ENCODE measurements at places on chromosomes 5 and 9.

- no peak for DNase-seq
These were observed 2257.5 kb upstream of the C9orf72 start for GRCh38 chr9:29830821-29831220.

- peak; percentile 11 for DNase-seq
These were observed 60.6 kb upstream of the SAP30L start for GRCh38 chr5:154385236-154385512.

DNA sequence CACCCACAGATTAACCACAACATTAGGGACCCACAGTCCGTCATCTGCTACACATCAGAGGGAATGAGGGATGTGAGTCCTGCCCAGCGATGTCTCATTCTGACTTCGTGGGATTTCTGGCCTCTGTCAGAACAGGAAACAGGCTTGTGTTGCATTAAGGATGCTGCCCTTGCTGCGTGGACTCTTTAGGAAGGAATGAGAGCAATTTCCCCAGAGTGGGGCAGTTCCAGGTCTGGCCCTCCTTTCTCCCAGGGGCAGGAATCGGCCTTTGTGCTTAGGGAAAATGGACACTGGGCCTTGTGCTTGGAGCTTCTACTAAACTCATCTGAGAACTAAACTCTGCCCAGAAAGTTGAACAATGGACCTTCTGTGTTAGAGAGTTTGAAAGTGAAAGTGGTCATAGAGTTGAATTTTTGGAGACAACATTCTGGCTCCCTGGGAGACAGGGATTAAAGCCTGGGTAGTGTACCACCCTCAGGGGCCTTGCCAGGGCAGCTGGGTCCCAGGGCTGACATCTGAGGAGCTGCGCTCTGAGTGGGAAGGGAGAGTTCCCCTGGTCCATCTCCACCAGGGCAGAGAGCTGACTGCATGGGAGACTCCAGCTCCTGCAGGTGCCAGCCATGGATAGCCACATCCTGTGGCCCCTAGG lies 37.8 kb upstream of the S1PR3 start:
- DNase-seq = no peak

DNA sequence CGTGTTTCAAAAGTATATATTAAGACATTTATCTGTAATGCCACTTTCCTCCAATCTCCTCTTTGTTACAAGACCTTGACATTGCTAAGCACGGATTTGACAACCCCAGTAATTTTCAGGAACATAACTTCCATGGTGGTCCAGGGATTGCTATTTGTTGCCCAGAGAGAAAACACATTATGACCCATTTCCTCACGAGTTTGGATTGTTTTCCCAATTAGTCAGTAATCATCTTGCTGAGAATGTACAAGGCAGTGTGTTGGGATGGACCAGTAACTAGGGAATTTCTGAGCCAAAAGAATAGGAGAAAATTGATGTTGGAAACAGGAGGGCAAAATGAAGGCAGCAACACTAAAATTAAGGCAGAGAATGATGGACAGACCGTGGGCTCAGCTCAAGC lies 574.1 kb downstream of the EBF1 start:
- no peak for DNase-seq

DNA sequence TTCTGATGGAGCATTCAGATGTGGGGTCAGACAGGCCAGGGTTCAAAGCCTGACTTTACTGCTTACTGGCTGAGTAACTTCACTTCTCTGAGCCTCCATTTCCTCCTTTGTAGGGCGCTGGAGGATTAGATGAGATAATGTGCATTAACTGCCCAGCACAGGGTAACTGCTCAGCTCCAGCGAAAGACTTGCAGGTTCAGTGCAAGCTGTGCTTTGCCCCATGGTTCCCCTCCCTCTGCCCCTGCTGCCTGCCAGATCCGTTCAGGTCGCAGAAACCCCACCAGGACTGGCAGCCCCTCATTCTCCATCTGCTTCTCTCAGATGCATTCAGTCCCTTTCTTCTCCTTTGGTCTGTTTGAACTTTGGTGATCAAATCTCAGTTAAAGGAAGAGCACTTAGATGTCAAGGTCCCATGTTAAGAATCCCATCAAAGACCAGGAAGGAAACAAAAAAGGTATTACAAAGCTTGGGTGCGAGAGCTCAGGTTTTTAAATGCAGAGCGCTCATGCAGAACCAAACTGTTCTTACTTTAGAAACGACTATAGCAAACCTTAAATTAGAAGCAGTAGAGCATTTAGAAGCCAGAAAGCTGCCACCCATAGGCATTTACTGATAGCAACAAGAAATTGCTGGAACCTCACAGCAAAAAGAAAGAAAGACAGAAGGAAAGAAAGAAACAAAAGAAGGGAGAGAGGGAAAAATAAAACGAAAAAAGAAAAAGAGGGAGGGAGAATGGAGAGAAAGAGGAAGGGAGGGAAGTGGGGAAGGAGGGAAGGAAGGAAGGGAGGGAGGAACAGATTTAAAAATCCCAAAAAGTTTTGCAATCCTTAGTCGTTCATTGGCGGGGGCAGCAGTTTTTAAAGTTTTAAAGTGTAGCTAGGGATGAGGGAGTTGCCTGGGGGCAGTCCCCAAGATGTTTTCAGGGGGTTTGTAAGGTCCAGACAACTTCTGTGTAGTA lies 23.5 kb downstream of the AFAP1L1 start:
- DNase-seq = no peak

DNA sequence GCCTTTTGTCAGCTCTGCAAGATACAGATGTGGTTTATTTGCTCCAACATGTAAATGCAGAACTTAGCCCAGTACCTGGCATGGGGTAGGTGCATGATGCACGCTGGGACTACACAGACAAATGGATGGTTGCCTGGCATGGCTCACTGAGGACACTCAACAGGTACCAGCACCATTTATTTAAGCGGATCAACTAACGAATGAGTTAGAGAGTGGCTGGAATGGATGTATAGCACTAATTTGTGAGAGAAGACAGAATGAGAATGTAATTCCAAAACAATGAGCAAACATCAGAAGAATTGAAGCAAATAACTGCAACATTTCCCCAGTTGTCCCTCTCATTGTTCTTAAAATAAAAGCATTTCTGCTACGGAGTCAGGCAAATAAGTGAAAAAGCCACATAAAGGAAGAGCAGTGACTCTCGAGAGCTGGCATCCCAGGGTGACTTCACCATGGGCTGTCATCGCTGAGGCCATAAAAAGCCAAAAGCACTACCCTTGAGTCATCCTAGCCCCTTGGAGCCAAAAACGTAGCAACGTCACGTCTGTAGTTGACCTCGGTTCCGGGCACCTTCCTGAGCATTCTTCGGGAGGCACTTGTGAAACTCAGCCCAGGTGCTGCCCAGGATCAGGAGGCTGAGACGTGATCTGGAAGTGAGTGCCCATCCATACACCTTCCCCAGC lies 290.3 kb downstream of the NSG2 start:
- DNase-seq = no peak

DNA sequence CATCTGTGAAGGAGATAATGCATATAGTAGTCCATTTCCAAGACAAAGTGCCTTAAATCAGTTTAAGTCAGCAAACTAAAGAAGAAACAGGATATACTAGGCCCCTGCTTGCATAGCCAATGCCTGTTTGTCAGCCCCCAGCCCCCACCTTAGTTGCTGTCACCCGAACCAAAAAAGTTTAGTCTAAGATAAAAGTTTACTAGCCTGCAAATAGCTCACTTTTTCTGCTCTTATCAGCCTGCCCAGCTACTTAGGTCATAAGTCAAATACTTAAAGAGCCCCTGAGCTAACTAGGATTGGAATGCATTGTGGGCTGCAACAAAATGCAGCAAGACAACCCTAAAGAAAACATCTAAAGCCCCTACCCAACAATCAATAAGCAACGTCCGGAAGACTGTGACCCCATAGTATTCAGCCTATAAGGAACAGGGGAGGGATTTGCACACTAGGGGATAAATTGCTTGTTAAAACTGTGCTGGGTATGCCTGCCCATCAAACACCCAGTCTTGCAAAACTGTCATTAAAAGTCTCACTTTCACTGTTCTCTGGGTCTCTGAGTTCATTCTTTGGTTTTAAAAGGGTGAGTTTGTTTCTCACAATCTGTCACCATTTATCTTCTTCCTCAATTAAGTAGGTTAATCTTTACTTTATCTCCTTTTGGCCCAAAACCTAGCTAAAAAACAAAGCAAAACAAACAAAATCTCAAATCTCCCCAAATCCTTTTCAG lies 92.4 kb upstream of the CEP78 start:
- DNase-seq = no peak

GRCh38 chr5:132815454-132815853 lies 2.4 kb downstream of the SOWAHA start:
- DNase-seq = no peak

DNA sequence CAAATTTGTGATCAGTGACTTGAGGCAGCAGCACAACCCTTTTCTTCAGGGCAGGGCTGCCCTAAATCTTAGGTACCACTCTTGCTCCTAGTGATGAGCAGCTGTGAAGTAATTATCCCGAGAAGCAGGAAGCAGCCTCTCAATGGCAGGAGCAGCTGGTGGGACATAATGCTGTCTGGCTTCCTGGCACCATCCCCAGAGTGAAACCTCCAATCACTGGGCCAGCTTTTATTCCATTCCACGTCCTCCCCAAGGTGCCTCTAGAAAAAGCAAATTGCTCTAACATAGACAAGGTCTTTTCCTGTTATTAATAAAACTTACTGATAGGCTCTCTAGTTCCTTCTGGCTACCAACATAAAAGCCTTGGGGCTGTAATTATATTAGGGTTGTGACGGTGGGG lies 154.0 kb downstream of the FRMD3 start:
- no peak for DNase-seq

DNA sequence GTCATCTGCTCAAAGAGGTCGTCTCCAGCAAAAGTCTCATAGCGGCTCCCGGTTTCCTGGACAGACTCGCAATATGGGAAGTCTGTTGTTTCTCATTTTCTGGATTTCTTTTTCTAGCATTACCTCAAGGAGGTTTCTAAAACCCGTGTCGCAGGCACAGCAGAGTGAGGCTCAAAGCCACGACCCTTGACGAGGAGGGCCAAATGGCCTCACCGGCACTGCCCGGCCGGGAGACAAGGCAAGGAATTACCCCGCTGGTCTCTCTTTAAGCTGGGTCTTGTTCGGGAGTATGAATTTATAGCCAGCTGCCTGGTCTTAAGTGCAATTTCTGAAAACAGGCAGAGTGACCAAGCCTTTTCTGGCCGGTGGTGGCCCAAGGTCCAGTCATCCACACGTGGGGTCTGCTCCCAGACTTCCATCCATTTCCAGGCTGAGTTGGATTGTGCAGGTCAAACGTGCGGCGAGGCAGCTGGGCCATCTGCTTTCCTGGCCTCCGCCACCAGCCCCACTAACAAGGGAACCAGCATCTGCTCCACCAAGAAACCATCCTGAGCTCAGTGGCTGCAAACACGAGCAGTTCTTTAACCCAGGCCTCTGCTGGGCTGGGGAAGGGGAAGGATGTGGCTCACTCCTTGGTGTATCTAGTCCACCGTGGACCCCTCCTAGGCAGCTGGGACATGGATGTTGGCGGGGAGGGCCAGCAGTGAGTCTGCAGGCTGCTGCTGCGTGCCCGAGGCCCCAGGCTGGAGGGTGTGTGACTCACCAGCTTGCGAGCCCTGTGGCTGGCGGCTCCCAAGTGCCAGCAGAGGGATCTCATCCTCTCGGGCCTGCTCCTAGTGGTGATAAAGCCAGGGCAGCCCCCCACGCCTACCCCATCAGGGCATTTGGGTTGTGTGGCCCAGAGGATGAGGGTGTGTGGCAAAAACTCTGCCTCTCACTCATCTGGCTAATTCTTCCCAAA lies 55.6 kb upstream of the COL5A1 start:
- no peak for DNase-seq

DNA sequence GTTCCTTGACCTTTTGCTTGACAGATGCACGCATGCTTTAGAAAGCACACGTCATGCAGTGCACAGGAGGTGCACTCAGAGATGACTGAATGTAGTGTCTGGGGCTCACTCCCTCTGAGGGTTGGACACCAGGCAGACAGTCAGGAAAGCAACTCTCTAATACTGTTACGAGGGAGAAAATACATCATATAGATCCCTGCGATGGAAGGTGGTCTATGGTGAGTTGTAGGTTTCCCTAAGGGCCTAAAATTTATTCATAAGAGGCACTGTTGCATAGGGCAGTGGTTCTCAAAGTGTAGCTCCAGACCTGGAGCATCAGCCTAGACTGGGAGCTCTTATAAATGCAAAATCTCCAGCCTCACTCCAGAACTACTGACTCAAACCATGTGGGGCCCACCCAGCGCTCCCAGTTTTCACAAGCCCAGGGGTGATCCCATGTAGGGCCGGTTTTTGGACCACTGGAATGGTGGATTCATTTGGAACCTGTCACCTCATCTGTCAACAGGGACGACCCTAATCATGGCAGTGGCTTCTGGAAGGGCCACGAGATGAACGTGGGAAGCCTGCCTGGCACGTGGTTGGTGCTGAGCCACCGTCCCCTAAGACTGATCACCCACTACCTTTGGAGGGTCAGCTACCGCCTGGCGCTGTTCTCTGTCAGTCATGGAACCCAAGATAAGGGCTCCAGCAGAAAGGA lies 16.8 kb upstream of the PHF19 start:
- peak; percentile 17 for DNase-seq

DNA sequence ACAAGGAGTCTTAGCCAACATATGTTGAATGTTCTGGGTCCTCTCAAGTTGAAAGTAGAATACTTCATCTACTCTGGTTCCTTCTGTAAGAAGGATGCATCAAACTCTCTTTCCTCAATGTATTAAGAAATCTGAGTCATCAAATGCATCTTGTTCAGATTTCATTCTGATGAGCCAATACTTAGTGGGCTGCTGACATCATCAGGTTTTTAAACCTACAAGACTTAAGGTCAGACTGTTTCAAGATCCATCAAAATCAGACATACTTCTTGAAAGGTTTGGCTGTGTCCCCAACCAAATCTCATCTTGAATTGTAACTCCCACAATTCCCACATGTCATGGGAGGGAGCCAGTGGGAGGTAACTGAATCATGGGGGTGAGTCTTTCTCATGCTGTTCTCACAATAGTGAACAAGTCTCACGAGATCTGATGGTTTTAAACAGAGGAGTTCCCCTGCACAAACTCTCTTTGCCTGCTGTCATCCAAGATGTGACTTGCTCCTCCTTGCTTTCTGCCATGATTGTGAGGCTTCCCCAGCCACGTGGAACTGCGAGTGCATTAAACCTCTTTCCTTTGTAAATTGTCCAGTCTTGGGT lies 168.8 kb downstream of the RAPGEF6 start:
- DNase-seq = no peak

DNA sequence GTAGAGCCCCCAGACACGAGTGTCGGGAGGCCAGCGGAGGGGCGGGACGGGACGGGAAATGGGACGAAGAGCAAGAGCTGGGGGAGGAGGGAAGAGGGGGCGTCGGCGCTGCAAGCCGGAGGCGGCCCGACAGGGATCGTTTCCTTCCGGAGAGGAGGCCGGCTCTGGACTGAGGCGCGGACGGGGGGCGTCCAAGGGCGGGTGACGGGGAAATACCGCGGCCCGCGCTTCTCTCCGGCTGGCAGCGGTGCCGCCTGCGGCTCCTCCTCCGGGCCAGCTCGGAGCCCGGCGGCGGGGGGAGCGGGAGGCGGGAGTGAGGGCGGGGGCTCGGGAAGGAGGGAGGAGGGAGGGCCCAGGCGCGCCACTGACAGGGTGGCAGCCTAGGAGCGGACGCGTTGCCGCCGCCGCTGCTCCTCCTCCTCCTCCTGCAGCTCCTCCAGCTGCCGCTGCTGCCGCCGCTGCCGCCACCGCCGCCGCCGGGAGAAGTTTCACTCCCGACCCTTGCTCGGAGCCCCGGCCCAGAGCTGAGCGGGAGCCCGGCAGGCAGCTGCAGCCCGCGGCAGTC lies at the start of gene CHSY3:
TSS of gene CHSY3 (plus strand) at position 364 of the 565 bp plus-strand sequence.
- peak; percentile 43 for DNase-seq

- DNase-seq = no peak
These were observed 12.8 kb downstream of the UBE2B start for GRCh38 chr5:134383980-134384697.

GRCh38 chr5:181056431-181056830 lies 16.4 kb downstream of the BTNL9 start:
- no peak for DNase-seq

GRCh38 chr5:169374761-169375160 lies 73.8 kb upstream of the SLIT3 start:
- no peak for DNase-seq
